Astrocyte (in vitro differentiated cells and primary cell): ENCODE measurements at places on chromosomes 1 and 21. TPM values are rescaled to one million over a fixed set of nuclear protein-coding genes. Genes with fewer than 3 reads are reported as not detected.

Gene SLFNL1
- total RNA-seq = 0.14 and 0.18 TPM in 2 replicates

Gene DENND2C
- total RNA-seq = 2.8 and 3.2 TPM in 2 replicates

Gene OR6K3
- not detected in 2 replicates for total RNA-seq

Gene FCGR1A
- not detected in 2 replicates for total RNA-seq

Gene PLA2G2C
- not detected in 2 replicates for total RNA-seq

Gene C1orf115
- total RNA-seq = 1.1 and 1.8 TPM in 2 replicates

Gene TAL1
- total RNA-seq = 0.14 and 0.17 TPM in 2 replicates

Gene NFASC
- total RNA-seq = 26.7 and 29.6 TPM in 2 replicates

Gene GSTM4
- 4.4 and 4.6 TPM in 2 replicates for total RNA-seq

Gene GRIK3
- 0.12 and 0.16 TPM in 2 replicates for total RNA-seq

Gene SLC1A7
- not detected in 2 replicates for total RNA-seq

Gene SAMSN1
- 0.09 TPM in 1 of 2 replicates, not detected in the other for total RNA-seq

Gene FGGY
- 6.8 and 8.3 TPM in 2 replicates for total RNA-seq

- DNase-seq = no peak
Observed at GRCh38 chr1:224196813-224197600, 14.0 kb downstream of the DEGS1 start.

GRCh38 chr1:96538111-96538641 lies 183.4 kb upstream of the PTBP2 start:
- peak; percentile 78 for DNase-seq

DNA sequence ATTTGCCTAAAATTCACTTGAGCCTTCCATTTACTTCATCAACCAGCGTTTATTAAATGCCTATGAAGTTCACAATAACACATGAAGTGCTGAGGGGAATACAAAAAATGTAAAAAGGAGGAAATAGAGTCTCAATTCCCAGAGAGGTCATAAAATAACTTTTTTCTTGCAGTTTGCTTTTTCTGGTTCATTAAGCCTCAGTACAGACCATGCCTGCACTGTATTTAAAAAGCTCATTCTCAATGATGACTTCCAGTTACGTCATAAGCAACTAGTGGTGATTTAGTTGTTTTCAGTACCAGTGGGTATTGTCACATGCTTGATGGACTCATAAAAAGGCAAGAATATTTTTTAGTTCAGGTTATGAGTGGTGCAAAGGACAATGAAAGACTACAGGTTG lies 160.1 kb upstream of the UBE2U start:
- peak; percentile 45 for DNase-seq

- no peak for DNase-seq
Observed at GRCh38 chr1:60113028-60113427, 39.5 kb upstream of the C1orf87 start.

DNA sequence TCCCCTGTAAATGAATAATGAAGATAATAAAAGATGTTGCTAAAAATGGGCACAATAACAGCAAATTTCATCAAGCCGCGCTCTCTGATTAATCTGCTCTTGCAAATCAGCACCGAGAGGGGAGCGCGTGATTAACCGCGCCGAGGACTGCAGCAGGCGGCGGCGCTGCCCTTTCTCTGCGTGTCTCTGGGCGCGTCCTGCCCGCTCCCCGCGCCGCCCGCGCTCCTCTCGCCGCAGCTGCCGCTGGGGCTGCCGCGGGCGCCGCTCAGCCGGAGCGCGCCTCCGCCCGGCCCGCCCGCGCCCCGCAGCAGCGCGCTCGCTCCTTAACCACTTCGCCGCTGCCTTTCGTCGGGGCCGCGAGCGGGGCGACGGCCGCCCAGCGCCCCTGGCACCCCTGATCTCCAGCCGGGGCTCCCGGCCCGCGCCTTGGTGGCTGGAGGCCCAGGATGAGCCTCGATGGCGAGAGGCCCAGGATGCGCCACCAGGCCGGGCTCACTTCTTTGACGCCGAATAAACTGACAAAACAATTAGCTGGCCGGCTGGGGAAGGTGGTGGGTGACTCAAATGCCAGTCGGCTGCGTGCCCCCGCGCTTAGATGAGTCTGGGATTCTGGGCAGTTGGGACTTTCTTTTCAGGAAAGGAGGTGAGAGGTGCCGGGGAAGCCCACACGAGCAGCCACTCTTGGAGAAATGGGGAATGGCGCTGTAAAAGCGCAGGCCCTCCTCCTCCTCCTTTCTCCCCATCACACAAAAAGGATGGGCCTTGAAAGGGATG lies 221.4 kb upstream of the PKN2 start:
- DNase-seq = peak; percentile 35

GRCh38 chr1:46581681-46582455 lies 22.2 kb downstream of the MKNK1 start:
- DNase-seq = no peak

DNA sequence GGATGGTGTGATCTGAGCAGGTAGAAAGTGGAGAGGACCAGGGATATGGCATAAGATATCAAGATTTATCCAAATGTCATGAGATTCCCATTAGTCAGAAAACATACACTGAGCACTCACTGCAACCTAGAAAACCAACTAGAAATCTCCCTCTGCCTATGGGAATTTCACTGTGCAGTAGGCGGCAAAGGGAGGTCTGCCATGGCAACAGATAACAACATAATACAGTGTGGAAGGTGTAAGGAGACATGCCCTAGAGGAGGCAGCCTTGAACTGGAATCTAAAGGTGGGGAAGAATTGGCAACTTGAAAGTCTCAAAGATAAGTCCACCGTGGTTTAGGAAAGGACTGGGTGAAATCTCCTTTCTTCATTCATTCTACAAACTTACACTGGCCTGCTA lies 238.4 kb downstream of the ATG4C start:
- no peak for DNase-seq

DNA sequence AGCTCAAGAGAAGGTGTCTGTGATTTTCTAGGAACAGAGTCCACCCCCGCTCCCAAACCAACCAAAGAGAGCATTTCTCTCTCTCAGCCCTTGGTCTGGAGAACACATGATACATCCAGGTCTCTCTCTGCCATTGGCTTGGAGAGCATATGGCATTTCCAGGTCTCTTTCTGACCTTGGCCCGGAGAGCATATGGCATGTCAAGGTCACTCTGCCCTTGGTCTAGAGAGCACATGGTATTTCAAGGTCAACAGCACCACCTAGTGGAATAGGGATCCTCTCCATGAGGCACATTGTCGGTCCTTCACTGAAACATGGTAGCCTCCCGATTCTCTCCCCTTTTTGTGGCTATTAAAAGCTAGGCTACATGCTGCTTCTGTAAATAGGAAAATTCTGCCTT lies 437.7 kb upstream of the OLFM3 start:
- DNase-seq = no peak

DNA sequence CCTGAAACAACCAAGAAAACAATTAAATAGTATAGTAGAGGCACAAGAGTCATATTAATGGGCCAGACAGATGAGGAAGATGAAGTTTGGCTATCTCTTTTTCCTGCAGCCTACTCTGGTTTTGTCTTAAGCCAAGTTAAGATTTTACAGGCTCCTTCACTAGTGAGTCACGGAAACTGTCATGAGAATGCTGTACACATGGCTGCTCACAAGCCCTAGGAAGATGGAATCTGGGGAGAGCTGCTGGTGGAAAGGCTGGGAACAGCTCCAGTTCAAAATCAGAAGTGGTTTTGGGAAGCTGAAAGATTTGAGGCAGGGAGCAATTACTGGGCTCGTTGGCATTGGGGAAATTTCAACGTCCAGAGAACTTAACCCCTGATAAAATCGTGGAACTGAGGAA lies 46.4 kb upstream of the S1PR1 start:
- DNase-seq = peak; percentile 51

DNA sequence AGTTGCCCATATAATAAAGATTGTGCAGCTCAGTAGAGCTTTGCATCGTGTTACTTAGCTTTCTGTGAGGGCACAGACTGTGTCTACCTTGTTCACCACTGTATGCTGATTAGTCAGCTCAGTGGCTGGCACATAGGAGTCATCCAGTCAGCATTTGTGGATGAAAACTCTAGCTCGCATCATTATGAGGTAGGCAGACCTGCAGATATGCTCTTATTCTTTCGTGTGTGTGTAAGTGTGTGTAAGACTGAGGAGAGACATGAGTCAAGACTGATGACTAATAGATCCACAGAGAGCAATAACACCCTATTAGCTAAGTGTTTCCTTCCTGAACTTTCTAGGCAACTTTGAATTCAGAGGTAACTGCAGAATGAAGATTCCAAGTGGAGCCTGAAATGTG lies 17.1 kb downstream of the TTF2 start:
- peak; percentile 97 for DNase-seq

DNA sequence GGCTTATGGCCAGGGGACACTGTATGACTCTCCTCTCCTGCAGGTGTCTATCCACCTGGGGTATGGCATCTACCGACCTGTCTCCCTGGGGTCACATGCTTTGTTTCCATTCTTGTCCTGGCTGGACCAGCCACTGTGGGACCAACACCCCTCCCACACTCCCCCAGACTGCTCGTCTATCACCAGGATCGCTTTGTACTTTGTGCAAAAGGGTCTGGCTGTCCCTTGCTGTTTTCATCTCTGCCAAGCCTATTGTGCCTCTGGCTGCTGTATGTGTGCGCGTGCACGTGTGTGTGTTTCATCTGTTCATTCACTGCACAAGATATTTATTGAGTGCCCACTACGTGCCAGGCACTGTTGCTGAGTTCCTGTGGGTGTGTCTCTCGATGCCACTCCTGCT lies 25.5 kb downstream of the ETNK2 start:
- DNase-seq = no peak

- no peak for DNase-seq
Observed at GRCh38 chr1:28933918-28934317, 19.5 kb downstream of the EPB41 start.

DNA sequence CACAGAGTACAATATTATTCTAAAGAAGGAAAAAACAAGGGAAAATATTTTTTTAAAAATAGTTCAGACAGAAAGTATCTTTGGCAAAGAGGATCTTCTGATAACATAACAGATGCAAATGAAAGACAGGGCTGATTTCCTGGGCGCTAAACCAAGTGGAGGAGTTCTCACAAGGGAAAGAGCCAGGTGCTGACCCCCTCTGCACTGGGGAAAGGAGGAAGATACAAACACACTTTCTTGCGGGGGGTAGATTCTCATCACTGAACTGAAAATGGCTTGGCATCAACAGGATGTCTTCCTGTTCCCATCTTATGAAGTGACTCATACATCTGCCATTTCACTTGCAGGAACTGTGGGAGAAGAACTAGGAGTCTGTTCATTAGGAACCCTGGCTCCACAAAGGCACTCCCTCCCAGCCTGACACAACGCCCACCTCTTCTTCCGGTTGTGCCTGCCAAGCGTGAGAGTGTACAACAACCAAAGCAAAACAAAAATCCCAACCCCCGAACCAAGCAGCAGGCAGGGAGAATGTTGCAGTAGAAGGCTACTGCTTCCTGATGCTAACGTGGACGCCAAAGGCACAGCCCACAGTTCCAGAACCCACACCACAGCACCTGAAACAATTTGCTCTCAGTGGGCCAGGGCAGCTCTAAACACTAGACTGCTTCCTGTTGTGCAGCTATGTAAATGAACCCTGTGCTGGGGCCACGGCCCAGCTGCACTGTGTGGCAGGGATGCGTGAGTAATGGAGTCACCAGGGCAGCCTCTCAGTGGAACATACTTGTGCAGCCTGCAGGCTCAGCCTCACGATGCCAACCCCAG lies 51.0 kb downstream of the GADD45A start:
- peak; percentile 96 for DNase-seq

GRCh38 chr1:26378088-26378878 lies 5.7 kb upstream of the ZNF683 start:
- peak; percentile 99 for DNase-seq

GRCh38 chr1:115641762-115642167 lies at the start of gene VANGL1:
Gene VANGL1 (plus strand): TSS chr1:115641970. CDS start chr1:115651414, 9,444 bp downstream.
- peak; percentile 50 for DNase-seq

DNA sequence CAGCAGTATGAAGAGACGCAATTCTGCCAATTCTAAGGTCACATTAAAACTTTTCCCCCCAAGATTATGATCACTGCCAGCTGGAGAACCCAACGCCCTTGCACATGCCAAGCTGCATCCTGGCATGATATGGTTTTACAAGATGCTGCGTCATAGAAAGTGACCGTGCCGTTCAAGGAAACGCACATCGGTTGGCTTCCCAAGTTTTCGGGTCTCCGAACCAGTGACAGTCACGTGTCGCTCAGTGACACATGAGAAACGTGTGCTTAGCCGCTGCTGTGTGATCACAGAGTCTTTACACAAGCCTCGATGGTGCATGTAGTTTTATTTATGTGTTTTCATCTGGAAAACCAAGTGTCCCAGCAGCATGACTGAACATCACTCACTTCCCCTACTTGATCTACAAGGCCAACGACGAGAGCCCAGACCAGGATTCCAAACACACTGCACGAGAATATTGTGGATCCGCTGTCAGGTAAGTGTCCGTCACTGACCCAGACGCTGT lies 7.4 kb downstream of the SMIM1 start:
- no peak for DNase-seq

- DNase-seq = no peak
Observed at GRCh38 chr21:40587736-40588346, 259.1 kb downstream of the DSCAM start.

- DNase-seq = no peak
Observed at GRCh38 chr1:29861922-29862321, 625.6 kb downstream of the PTPRU start.

DNA sequence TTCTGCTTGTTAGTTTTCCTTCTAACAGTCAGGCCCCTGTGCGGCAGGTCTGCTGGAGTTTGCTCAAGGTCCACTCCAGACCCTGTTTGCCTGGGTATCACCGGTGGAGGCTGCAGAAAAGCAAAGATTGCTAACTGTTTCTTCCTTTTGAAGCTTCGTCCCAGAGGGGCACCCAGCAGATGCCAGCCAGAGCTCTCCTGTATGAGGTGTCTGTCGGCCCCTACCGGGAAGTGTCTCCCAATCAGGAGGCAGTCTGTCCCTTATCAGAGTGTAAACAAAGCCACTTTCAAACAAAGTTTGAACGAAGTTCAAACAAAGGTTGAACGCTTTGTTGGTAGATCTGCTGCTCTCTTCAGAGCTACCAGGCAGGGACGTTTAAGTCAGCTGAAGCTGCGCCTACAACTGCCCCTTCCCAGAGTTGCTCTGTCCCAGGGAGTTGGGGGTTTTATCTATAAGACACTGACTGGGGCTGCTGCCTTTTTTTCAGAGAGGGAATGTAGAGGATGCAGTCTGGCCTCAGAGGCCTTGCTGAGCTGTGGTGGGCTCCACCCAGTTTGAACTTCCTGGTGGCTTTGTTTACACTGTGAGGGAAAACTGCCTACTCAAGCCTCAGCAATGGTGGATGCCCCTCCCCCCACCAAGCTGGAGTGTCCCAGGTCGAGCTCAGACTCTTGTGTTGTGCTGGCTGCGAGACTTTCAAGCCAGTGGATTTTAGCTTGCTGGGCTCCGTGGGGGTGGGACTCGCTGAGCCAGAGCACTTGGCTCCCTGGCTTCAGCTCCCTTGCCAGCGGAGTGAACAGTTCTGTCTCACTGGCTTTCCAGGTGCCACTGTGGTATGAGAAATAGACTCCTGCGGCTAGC lies 401.8 kb downstream of the SRGAP2C start:
- no peak for DNase-seq

- peak; percentile 26 for DNase-seq
Observed at GRCh38 chr1:198399452-198399851, 141.0 kb downstream of the ATP6V1G3 start.

- DNase-seq = peak; percentile 30
Observed at GRCh38 chr1:194723067-194723466, 1536.7 kb upstream of the B3GALT2 start.

GRCh38 chr1:37174876-37175275 lies 140.6 kb upstream of the GRIK3 start:
- DNase-seq = no peak
